ENCODE measurements at places on chromosomes 12 and 14.

DNA sequence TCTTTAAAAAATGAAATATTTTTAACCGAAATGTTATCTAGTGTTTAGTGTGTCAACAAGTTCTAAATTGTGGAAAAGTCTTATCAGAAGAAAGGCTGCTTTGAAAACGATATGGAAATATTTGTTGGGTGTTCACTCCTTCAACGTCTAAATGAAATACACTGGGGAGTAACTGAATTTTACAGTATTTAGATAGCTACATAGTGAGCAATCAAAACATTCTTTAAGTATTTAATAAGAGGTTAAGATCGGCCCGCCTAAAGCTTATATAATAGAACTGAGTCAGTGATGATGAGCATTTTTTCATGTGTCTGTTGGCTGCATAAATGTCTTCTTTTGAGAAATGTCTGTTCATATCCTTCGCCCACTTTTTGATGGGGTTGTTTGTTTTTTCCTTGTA is 228.3 kb downstream of the RAD51B start:
- DNase-seq: no peak

DNA sequence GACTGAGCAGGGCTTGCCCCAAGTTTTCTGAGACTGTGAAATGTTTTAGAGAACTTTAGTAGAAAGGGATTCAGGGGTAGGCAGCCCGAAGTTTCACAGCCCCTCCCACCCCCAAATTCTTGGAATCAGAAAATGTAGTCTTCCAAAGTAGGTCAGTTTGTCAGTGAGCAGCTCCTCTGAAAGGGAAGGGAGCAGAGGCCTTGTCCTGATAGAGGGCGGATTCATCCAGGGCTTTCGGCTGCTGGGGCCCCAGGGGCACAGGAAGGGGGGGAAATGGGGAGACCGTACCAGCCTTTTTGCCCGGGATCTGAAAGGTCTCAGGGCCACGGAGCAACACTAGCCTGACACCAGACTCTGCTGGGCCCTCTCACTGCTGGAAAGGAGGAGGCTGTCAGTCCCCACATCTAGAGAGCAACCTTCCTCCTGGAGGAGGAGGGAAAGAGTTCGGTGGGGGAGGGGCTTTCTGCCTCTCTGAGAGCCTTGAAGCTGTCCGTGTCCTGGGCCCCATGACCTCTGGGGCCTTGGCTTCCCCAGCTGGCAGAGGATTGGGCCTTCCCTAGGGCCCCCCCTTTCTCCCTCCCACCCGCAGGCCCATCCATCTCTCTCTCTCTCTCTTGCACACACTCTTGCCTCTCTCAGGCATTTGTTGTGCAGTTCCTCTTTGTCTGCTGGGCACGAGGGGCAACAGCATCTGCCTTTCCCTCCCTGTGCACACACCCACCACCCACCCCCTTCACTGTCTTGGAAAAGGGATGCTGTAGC is at the start of gene IKZF4:
TSS of gene IKZF4 (plus strand) at position 621 of the 762 bp plus-strand sequence. CDS start 451 bp downstream, outside the sequence.
- peak; percentile 31 for DNase-seq

- no peak for DNase-seq
These were observed 38.7 kb downstream of the GLT8D2 start for GRCh38 chr12:104011253-104011652.

DNA sequence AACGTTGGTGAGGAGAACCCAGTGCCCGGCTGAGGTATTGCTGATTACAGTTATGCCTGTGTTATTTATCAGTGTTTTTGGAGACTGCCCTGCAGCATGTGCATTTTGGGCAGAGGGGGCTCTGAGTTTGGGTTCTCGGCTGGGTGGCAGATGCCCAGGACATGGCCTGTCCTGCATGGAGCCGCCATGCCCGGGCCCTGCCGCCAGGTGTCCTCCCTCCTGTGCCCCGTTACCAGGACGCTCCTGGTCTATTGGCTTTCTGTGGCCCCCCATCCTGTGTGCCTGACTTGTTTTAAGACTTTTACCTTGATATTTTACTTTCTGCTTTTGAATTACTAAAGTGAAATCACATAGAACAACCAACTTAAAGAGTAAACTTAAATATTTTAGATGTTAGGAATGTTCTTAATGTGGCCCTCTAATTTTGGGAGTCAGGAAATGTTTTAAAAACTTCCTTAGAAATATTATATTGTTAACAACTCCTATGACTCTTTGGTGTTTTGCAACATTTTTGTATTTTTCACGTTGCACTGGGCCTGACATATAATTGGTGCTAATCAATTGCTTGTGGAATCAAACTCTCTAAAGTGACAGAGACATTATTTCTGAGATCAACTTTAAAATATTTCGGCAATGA is 51.8 kb downstream of the PRIMA1 start:
- no peak for DNase-seq

- no peak for DNase-seq
These were observed 440 bp upstream of the ISM2 start for GRCh38 chr14:77498984-77499527.

- DNase-seq: no peak
These were observed 43.2 kb upstream of the GRIN2B start for GRCh38 chr12:14024591-14024990.

GRCh38 chr12:124524231-124524925 is 43.0 kb downstream of the NCOR2 start:
- no peak for DNase-seq

GRCh38 chr12:57940915-57941164 is 527 bp upstream of the ATP23 start:
- DNase-seq: no peak
